Activated naive CD8-positive, alpha-beta T cell treated with anti-CD3 and anti-CD28 coated beads, Interleukin-2, amount 10 ng/mL, durations not matched to agents 7 days and 5 days (primary cell): ENCODE measurements at places on chromosomes 11 and 22.

DNA sequence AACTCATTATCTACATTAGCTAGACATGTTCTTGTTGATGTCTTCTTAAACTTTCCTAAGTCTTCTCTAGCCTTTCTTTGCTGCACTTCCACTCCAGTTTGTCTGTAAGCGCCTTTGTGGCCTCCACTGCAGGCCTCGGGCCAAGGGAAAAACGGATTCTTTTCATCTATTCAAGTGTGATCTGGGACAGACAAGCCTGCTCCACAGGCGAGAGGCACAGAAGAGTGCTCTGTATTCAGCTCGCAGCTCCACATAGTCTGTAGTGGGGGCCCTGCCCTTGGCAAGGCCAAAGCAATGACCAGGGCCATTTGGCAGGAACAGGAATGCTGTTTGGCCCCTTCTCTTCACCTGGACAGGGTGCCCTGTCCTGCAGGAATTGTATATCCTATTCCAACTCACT is 84.1 kb upstream of the BARX2 start:
- DNase-seq = no peak

DNA sequence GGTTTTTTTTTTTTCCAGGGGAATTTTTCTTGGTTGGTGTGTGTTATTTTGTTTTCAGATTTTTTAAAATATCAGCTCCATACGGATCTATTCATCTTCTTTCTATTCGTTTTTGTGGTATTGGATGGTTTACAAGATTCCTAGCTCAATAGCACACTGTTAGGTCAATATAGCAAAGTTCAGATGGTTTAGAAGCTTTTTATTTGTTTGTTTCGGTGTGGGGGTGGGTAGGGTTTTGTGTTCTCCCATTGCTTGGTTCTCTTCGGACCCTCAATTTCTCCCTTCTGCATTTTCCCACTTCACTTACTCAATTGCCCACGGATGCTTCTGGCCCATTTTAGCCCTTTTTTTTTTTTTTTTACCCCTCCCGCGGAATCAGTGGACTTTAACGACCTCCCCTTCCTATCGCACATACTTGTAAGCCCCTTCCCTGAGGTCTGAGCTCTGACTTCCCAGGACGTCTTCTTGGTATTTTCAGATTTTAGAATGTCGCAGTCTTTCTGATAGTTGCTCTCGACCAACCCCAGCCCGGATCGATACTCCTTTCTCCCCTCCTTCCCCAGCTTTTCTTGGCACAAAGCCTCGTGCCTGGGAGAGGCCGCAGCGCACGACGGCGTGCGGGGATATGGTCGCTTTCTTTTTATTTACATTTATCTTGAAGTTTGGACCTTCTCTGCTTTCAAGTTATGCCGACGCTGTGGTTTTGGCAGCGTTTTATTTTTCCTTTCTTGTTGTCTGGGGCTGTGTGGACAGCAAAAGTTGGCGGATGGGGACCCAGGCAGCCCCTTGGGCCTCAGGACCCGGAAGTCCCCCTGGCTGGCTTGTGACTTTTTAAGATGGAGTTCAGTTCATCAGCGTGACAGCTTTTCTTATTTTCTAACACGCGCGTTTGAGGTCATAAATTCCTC is 4.4 kb upstream of the SPDYC start:
- no peak for DNase-seq

GRCh38 chr11:2443881-2444820 is at the start of gene TRPM5:
TRPM5 (minus strand) TSS chr11:2444514; CDS start chr11:2423036, 21,478 bp downstream.
- DNase-seq = peak; percentile 79

DNA sequence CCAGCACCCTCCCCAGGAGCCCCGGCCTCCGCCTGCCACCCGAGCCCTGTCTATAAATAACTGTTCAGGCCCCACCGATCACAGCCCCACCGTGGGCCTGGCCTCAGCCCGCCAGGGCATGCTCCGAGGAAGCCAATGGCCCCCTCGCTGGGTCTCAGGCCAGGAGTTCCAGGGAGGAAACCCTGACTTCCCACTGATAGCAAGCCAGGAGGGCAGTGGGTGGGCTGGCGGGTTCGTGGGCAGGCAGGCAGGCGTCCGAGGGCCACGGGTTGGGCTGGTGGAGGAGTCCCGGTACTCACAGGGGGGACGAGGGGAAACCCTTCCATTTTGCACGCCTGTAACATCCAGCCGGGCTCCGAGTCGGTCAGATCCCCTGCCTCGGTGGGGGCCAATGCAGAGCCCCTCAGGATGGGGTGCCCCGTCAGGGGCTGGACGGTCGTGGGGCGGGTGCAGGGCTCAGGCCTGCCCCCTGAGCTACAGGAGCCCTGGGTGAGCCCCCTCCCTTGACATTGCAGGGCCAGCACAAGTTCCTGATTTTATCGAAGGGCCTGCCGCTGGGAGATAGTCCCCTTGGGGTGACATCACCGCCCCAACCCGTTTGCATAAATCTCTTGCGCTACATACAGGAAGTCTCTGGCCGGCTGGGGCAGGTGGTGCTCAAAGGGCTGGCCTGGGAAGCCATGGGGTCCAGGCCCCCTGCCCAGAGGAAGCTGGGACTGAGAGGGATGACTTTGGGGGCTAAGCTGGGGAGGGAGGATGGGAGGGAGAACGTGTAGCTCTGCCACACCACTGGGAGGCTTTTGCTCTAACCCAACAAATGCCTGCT is at the start of gene SPI1:
SPI1 (minus strand) TSS at position 538 of the 826 bp plus-strand sequence; CDS start at position 344, 194 bp downstream.
- no peak for DNase-seq

GRCh38 chr22:19739448-19739895 is 16.1 kb downstream of the GP1BB start:
- DNase-seq = no peak

DNA sequence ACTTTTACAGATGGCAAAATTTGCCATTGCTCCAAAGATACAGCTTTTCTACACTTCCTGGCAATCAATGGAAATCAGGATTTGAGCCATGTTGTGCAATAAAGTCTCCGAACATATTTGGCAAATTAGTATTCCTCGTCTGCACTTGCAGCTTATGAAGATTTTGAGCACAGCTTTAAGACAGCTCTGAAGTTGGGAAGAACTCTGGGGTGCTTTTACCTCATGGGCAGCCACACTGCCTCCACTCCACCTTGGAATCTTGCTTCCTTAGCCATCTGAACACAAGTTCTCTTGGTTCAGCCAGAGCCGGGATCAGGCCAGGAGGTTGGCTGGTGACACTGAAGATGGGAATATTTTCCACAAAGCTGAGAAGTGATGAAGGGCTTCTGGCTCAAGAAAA is 191.2 kb downstream of the CWF19L2 start:
- no peak for DNase-seq
